Small intestine (tissue), 16 donors: ENCODE measurements at places on chromosomes 1 and 21. TPM values are rescaled to one million over a fixed set of nuclear protein-coding genes. Genes with fewer than 3 reads are reported as not detected.

DNA sequence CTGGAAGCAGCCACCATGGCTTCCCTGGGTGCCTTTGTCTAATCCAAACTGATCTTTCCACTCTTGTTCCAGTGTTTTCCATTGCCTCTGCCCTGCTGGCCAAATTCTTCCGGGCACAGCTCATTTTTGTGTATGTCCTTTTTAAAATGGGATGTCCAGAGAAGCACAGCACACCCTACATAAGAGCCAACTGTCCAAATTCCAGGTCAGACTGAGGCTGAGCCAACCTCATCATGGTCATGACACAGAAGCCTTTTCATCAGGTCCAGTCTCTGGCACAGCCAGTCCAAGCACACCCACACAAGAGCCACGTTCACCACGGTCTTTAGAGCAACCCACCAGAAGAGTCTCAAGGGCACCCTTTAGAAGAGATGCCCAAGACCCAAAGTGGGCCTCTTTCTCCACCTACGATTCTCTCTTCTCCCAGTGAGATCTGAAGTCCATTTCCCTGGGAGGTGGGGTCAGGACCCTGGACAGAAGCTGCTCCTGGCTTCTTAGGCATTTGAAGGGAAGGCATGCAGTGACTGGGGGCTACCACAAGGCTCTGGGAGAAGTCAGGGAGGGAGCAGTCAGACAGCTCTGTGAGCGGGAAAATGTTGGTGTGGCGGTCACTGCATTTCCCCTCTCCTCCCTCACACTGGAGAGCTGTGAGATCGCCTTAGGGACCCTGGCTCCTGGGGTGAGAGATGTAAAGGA lies 53.2 kb downstream of the SYT2 start:
- no peaks in the 10 kb centered on the region for H3K4me1 ChIP-seq
- H3K27ac ChIP-seq, result no peak overlapping the region
- H3K36me3 ChIP-seq, result no peaks in the 10 kb centered on the region
- peak; percentile 41 for DNase-seq
- no peak overlapping the region for H3K4me3 ChIP-seq

DNA sequence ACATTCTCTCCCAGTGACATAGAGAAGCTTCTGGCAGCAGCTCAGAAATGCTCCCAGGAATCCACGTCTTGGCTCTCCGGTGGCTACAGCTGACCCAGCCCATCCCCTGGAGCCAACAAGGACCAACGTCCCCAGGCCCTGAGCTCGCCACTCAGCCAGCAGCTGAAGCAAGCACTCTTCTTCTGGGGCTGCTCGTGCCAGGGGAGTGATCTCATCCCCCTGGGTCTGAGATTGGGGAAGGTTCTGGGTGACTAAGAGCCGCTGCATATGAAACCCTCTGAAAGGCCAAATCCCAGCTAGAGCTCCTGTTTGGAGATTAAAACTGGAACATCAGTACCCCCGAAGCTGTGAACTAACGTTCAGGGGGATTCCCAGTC lies 487.9 kb downstream of the NPHP4 start:
- no peak for DNase-seq
- no peak overlapping the region for H3K27ac ChIP-seq
- H3K4me3 ChIP-seq, result no peak overlapping the region
- no peaks in the 10 kb centered on the region for H3K4me1 ChIP-seq
- H3K27me3 ChIP-seq, result no peaks in the 10 kb centered on the region

DNA sequence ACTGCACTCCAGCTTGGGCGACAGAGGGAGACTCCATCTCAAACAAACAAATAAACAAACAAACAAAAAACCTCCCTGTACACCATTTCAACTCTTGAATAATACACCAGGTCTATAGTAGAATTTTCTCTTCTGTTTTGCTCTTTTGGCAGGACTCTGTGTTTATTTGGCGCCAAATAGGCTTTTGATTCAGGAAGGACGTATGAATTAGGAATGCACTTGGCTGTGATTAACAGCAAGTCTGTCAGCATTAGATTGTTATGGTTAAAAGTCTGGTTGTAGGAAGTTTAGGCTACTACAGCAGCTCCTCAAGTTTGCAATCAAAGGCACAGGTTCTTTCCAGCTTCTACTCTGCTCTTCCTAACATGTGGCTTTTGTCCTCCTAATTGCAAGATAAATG lies 113.8 kb upstream of the KCNK1 start:
- no peak for DNase-seq
- H3K4me1 ChIP-seq, result no peaks in the 10 kb centered on the region
- no peak overlapping the region for H3K4me3 ChIP-seq
- no peaks in the 10 kb centered on the region for H3K36me3 ChIP-seq
- no peaks in the 10 kb centered on the region for H3K27me3 ChIP-seq
- H3K27ac ChIP-seq, result no peak overlapping the region

DNA sequence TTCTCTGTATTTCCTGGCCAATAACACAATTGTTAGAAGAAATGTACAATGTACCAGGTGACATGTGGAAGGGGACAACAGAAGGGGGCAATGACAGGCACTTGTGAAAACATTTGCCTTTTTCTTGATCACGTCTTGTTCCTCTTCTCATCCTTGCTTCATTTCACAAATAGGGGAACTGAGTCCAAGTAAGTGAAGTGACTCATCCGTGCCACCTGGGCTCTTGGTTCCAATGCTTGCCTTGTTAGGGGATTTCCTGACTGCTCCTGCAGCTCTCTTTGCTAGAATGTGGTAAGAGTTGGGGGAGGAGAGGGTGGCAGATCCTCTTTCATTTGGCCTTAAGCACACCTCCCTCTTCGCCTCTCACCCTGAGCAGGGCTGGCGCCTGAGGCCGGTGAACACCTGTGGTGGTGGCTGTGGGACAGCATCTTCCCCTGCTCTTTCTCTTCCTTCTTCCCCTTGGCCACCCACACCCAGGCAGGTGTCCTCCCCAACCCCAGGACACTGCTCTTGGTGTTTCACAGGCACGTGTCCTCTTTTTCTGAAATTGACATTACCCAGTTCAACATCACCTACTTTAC lies 2.2 kb upstream of the RHEX start:
- no peak overlapping the region for H3K4me3 ChIP-seq
- no peak overlapping the region for H3K27ac ChIP-seq
- no peaks in the 10 kb centered on the region for H3K4me1 ChIP-seq
- H3K27me3 ChIP-seq, result no peaks in the 10 kb centered on the region

- no peaks in the 10 kb centered on the region for H3K27me3 ChIP-seq
- DNase-seq, result no peak
- no peaks in the 10 kb centered on the region for H3K4me1 ChIP-seq
- H3K36me3 ChIP-seq, result no peaks in the 10 kb centered on the region
- H3K27ac ChIP-seq, result no peak overlapping the region
- no peak overlapping the region for H3K4me3 ChIP-seq
Measured at GRCh38 chr1:31401241-31401640, 11.8 kb upstream of the SERINC2 start.

DNA sequence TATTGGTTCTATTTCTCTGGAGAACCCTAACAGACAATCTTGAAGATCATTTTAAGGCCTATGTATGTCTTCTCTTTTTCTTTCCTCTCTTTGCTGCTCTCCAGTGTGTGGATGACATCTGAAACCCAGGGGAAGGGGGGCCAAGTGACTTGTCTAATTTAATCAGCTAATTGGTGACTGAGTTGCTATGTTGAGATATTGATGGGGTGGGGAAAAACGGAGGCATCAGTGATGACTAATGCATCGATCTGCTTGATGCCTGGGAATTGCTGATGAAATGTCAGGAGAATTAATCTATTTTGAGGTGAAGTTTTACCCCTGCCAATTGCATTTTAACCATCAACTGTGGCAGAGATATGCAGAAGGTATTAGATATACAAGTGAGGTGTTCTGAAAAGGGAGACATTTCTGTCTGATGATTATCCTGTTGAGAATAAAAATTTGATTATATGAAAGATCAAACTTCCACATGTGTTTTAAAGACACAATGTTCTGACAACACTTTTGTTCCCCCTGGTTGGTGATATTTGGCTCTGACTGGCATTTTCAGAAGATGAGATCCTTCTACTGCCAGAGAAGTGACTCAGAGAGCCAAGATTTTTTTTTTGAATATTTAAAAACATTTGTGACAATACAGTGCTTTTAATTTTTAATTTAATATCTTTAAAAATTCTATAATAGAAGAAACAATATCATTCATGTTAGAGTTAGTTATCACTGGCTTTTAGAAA lies 18.7 kb upstream of the PTGFR start:
- no peak overlapping the region for H3K4me3 ChIP-seq
- no peak overlapping the region for H3K27ac ChIP-seq
- H3K27me3 ChIP-seq, result no peaks in the 10 kb centered on the region
- DNase-seq, result no peak

GRCh38 chr21:22083899-22084298 lies 1085.7 kb downstream of the NCAM2 start:
- no peak overlapping the region for H3K4me3 ChIP-seq
- H3K4me1 ChIP-seq, result no peaks in the 10 kb centered on the region
- no peak for DNase-seq

- peaks cover 12% of the 10 kb centered on the region for H3K4me1 ChIP-seq
- no peaks in the 10 kb centered on the region for H3K27me3 ChIP-seq
- peak overlapping the region; percentile 85 for H3K4me3 ChIP-seq
- peak; percentile 63 for DNase-seq
Measured at GRCh38 chr1:156114919-156115513, 505 bp downstream of the LMNA start.

- no peak for DNase-seq
- H3K27me3 ChIP-seq, result no peaks in the 10 kb centered on the region
- no peaks in the 10 kb centered on the region for H3K4me1 ChIP-seq
- no peaks in the 10 kb centered on the region for H3K36me3 ChIP-seq
- peak overlapping the region; percentile 26 for H3K27ac ChIP-seq
Measured at GRCh38 chr1:110786802-110787327, 86.1 kb upstream of the CD53 start.

GRCh38 chr1:177054542-177054941 lies 110.0 kb downstream of the ASTN1 start:
- no peak overlapping the region for H3K27ac ChIP-seq
- H3K4me1 ChIP-seq, result no peaks in the 10 kb centered on the region
- no peak overlapping the region for H3K4me3 ChIP-seq
- H3K36me3 ChIP-seq, result no peaks in the 10 kb centered on the region

- no peaks in the 10 kb centered on the region for H3K36me3 ChIP-seq
- H3K4me3 ChIP-seq, result no peak overlapping the region
- peaks cover 3% of the 10 kb centered on the region for H3K4me1 ChIP-seq
Measured at GRCh38 chr1:43854473-43854872, 79.1 kb upstream of the ARTN start.

- H3K27ac ChIP-seq, result peak overlapping the region; percentile 27
- H3K4me3 ChIP-seq, result no peak overlapping the region
- no peaks in the 10 kb centered on the region for H3K27me3 ChIP-seq
Measured at GRCh38 chr1:167542109-167543032, 11.2 kb downstream of the CREG1 start.

DNA sequence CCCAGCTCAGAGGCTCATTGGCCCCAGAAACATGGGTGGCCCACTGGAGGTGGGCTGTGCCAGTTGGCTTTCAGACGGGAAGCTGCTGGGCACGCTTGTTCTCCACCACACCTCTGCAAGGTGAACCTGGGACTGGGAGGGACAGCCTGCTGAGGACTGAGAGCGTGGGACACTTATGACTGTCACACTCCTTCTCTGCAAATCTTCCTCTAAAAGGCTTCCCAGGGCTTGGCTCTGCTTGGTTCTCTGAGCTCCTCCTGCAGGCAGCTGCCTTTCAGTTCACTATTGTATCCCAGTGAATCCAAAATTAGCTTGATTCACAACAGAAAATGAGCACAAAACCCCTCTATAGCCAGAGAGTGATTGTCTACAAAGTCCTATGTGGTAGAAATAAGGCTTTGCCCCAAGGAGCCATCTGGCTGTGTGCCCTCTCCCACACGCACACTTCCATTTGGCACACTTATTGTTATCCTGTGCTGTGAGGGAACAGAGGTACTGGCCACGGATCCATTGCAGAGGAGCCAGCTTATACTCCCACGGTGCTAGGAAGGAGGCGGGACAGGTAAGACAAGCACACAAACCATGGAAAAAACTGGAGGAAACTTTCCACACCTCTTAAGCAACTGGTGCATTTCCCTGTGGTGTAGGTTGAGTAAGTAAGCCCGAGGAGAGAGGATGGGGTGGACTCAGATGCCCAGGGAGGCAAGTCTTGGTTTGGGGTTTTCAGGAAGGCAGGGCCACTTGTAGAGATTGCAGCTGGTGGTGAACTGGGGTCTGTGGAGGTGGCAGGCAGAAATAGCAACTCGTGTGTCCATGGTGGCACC lies 18.9 kb upstream of the BTG2 start:
- H3K36me3 ChIP-seq, result no peaks in the 10 kb centered on the region
- DNase-seq, result peak; percentile 70
- no peak overlapping the region for H3K4me3 ChIP-seq

- H3K27ac ChIP-seq, result no peak overlapping the region
- DNase-seq, result no peak
- H3K4me3 ChIP-seq, result no peak overlapping the region
Measured at GRCh38 chr1:22126531-22126930, 16.4 kb downstream of the WNT4 start.

- H3K4me1 ChIP-seq, result no peaks in the 10 kb centered on the region
- H3K27me3 ChIP-seq, result no peaks in the 10 kb centered on the region
- DNase-seq, result peak; percentile 74
- H3K36me3 ChIP-seq, result no peaks in the 10 kb centered on the region
Measured at GRCh38 chr1:117754061-117754969, 148.5 kb downstream of the TENT5C start.

DNA sequence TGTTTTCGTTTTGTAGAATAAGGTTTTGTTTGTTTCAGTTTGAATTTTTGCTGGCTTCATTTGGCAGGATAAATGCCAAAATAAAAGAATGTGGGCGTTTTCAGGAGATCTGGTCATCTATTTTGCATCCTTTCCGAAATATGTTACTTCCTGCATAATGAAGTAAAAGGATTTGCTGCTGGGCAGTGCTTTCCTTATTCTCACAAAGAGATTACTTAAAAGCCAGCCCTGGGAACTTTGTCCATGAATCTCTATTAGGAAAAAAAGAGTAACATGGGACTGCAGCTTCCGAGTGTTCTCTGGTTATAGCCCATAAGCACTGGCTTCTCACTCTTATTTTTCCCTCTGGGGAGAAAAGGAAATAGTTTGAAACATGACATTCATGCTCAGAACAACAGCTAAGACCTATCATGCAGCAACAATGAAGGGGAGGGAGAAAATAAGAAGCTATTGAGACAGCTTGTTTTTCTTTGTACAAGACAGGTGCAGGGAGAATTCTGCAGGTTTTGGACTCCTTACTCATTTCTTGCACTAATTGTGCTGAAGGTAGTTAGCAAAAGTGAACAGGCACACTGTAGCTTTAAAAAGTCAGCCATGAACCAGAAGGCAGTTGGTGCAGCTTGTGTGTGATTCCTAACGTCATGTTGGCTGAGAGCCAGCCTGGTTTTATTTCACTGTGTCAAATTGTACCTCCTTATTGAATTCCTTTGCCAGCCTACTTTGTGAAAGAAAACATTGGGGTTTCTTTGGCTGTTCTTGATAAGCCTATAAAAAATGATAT lies at the start of gene SAMD13:
TSS of gene SAMD13 (plus strand) at position 705 of the 781 bp plus-strand sequence. CDS start 1,527 bp downstream, outside the sequence.
- H3K4me3 ChIP-seq, result peak within 1 kb of the TSS; percentile 46
- H3K27me3 ChIP-seq, result no peaks in the 10 kb centered on the region
- peak within 1 kb of the TSS; percentile 58 for H3K27ac ChIP-seq

ERICH3 gene
- polyA plus RNA-seq, result 0.15 TPM

RIMS3 gene
- polyA plus RNA-seq, result under 0.01 TPM

CRNN gene
- polyA plus RNA-seq, result 2.2 TPM

ATP6V1G3 gene
- not detected for polyA plus RNA-seq

PGLYRP4 gene
- polyA plus RNA-seq, result 0.33 TPM

OR2T29 gene
- not detected for polyA plus RNA-seq

WRAP73 gene
- polyA plus RNA-seq, result 33.0 TPM

SLC39A1 gene
- 40.8 TPM for polyA plus RNA-seq

S100A16 gene
- polyA plus RNA-seq, result 389 TPM
